ENCODE measurements at places on chromosomes 1 and 21.

DNA sequence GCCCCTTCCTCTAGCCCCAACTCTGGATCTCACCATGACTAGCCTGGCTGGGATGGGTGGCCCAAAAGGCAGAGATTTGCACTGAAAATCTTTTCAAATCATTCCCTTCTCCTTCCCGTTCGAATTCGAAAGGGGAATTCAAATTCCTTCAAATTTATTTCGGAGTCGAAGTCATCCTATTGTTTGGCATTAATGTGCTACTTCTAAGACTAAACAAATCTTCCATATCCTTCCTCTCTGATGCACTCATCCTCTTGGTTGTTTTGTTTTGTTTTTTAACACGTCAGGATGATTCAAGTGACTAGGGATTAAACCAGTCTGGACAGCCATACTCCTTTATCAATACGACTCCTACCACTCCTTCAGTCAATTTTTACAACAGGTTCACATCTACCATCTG lies 95.5 kb upstream of the SGIP1 start:
- no peak for DNase-seq

DNA sequence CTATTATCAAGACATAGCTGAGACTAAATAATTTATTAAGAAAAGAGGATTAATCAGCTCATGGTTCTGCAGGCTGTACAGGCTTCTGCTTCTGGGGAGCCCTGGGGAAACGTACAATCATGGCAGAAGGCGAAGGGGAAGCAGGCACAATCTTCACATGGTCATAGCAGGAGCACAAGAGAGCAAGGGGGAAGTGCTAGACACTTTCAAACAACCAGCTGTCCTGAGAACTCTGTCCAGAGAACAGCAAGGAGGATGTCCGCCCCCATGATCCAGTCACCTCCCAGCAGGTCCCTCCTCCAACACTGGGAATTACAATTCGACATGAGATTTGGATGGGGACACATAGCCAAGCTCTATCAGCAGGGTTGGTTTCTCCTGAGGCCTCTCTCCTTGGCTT lies 10.3 kb upstream of the SLC45A1 start:
- no peak for DNase-seq

DNA sequence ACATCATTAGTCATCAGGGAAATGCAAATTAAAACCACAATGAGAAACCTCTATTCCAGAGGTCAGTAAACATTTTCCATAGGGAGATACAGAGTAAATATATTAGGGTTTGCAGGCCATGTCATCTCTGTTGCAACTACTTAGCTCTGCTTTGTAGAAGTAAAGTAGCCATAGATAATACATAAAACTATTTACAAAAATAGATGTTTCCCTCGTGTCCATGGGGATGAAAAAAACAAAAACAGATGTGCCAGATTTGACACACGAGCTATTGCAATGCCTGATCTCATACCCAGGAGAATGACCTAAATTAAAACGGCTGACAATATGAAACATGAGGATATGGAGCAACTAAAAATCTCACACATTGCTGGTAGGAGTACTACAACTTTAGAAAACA lies 17.3 kb downstream of the LTN1 start:
- no peak for DNase-seq

DNA sequence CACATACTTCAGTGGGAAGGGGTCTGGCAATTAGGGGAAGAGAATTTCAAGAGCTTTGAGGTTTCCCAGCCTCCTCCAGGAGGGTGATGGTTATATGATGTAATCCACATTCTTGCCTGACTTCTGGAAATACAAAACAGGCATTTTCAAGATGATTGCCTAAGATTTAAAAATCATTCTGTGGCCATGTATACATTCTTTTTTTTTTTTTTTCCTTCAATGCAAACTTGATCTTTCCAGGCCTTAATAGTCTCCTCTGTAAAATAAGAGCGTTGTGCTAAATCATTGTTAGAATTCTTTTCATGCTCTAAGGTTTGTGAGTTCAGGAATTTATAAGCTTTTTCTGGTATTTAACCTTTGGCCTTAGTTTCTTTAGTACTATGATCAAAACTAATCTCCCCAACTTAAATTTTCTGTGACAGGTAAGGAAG lies 192.3 kb upstream of the HMCN1 start:
- DNase-seq, result no peak

- DNase-seq, result no peak
These were observed 6.3 kb downstream of the COL16A1 start for GRCh38 chr1:31697369-31697984.

- no peak for DNase-seq
These were observed 2.6 kb upstream of the TOR3A start for GRCh38 chr1:179079113-179079761.

DNA sequence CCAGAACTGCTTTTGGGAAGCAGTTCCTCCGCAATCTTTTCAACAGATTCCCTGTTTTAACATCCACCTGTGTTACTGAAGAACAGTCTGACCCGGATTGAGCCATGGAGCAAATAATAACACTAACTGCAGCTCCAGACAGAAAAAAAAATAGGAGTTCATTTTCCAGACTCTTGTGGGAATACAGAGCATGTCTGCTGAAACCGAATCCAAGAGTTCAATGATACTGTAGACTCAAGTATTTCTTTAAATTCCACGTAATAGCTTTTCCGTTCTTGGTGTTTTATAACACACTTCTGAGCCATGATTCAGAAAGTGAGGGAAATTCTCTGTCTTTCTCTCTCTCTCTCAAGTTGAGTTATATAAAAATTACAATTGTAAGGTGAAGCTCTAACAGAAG lies 60.6 kb downstream of the DDAH1 start:
- no peak for DNase-seq

GRCh38 chr1:191206513-191207207 lies 729.0 kb upstream of the BRINP3 start:
- no peak for DNase-seq

DNA sequence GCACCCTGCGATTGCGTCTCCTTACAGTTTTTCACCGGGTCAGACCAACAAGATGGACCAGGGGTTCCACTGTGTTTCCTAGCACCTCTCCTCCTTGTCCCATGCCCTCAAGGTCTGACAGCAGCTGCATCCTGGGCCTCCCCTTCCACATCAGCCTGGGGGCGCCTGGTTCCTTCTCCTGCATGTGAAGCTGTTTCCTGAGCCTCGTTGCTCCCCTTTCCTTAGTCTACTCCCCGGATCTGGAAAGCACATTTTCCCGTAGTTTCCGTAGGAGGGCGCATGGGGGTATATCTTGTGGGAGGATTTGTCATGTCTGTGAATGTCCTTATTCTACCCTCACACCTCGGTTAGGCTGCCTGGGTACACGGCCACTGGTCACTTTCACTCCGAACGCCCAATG lies 6.1 kb downstream of the PRDM15 start:
- DNase-seq, result no peak

- DNase-seq, result no peak
These were observed 28.2 kb downstream of the ATP8B2 start for GRCh38 chr1:154353460-154353904.

All from stimulated activated CD4-positive, alpha-beta T cell treated with anti-CD3 and anti-CD28 coated beads, Interleukin-15, amount 100 ng/mL, for 1 hour (primary cell).